ENCODE measurements at places on chromosomes 7 and 10.

DNA sequence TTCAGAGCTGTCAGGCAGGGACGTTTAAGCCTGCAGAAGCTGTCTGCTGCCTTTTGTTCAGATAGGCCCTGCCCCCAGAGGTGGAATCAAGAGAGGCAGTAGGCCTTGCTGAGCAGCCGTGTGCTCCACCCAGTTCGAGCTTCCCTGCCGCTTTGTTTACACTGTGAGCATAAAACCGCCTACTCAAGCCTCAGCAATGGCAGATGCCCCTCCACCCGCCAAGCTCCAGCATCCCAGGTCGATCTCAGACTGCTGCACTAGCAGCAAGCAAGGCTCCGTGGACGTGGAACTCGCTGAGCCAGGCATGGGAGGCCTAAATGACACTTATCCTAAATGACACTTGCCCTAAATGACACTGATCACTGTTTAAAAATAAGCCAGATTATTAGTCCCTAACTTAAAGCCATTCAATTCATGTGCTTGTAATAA lies 6.8 kb upstream of the ASB15 start:
- DNase-seq, result no peak

GRCh38 chr10:127959428-127959827 lies 52.5 kb downstream of the PTPRE start:
- DNase-seq, result no peak

- no peak for DNase-seq
Observed at GRCh38 chr7:50641442-50642405, 76.5 kb upstream of the DDC start.

DNA sequence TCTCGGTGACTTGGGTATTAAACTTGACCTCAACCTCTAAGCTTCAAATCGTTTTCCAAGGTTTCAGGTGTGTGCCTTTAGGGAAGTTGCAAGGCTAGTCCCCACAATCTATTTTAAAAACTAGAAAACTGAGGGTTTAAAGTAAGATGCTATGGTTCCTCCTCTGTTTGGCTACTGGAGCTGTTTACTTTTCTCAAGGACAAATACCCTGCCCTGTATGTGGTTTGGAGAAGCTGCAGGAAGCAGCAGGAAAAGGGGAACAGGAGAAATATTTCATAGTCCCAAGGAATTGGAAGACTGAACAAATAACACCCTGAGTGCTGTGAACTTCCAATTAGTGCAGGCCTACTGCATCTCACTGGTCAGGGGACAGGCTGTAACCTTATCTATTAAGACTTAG lies 135.9 kb downstream of the NRP1 start:
- DNase-seq, result no peak

- no peak for DNase-seq
Observed at GRCh38 chr10:75003891-75004290, 107.6 kb upstream of the SAMD8 start.

DNA sequence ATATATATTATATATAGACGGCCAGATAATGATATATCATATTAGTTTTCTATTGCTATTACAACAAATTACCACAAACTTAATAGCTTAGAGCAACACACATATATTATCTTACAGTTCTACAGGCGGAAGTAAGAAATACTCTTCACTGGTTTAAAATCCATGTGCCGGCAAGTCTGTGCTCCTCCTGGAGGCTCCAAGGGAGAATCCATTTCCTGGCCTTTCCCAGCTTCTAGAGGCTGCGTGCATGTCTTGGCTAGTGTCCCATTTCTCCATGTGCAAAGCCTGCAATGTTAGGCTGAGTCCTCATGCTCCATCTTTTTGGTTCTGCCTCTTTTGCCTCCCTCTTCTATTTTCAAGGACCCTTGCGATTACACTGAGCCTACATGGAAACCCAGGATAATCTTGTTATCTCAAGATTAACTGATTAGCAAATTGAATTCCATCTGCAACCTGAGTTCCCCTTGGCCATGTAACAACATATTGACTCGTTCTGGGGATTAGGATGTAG lies 23.9 kb upstream of the PNLIPRP3 start:
- peak; percentile 25 for DNase-seq

DNA sequence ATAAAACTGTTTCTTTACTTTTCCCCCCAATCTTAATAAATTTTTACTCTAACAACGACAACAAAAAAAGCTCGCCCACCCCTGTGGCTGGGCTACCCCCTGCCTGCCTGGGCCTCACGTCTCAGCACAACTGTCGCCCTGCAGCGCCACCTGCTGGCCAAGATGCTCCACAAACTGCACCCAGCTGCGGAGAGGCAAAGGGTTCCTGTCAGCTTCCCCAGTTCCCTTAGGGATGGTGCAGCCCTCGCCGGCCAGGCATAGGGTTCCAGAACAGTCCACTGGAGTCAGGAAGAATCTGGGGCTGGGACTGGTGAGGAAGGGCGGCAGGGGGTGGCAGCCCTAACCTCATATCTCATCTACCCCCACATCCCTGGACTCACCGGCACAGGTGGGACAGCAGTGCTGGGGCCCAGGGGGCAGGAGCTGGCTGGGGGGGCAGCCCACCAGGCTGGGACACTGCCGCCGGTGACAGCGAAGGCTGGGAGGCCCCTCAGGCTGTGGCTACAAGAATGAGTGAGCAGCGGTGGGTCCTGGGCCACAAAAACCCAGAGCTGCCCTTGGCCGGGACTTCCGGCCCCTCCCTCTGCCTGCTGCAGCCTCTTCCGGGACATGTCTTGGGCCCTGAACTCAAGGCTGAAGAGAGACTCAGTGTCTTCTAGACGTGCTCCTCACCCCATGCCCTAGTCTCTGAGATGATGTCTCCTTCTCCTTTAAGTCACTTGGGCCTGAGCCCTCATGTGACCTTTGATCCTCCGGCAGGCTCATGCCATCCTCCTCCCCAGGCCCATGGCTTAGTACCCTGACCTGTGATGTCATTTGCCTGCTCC lies 21.2 kb downstream of the ATP6V1F start:
- no peak for DNase-seq

- no peak for DNase-seq
Observed at GRCh38 chr10:8114741-8115617, 60.5 kb downstream of the GATA3 start.

- DNase-seq, result no peak
Observed at GRCh38 chr10:101569323-101569621, 18.8 kb downstream of the POLL start.

DNA sequence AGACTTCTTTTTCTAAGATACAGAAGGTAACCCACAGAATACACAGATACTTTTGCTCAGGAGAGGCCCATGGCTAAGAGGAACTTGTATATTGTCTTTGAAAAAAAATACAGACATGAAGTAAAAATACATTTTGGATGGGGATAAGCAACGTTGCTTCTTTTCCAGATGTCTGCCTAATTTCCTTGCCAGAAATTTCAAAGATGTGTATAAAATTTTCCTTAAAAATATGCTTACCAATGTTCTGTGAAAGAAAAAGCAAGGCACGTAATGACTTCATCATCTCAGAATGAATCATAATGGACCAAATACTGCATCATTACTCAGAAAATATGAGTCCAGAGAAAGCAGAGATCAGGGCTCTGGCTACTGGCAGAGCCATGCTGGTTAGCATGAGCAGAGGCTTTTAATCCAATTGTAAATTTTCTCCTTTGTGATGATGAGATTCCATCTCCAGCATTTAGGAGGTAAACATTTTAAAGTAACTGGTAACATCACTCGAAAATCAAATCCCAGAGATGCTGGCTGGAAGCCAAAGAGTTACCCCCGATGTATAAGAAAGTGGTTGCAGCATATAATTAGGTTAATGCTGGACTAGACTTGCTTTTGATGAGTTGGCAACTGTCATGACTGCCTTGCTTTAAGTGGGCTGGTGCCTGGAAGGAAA lies 272.5 kb downstream of the SEMA3A start:
- no peak for DNase-seq

- no peak for DNase-seq
Observed at GRCh38 chr7:135772639-135773222, 24.1 kb upstream of the FAM180A start.

DNA sequence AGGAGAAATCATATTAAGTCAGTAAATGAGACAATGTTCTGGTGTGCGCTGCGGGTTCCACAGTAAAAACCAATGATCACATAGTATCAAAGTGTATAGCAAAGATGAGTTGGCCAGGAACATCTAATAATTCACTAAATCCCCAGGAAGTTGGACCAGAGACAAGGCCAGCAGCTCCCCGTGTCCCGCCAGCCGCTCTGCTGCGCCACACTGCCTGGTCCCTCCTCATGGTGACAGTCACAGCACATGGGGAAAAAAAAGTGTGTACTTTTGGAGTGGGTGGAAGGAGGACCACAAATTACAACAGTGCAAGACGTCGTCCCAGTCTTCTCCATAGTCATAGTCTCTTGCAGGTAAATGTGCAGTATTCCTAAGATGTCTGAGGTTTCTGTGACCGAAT lies 239.0 kb upstream of the RNF32 start:
- no peak for DNase-seq

DNA sequence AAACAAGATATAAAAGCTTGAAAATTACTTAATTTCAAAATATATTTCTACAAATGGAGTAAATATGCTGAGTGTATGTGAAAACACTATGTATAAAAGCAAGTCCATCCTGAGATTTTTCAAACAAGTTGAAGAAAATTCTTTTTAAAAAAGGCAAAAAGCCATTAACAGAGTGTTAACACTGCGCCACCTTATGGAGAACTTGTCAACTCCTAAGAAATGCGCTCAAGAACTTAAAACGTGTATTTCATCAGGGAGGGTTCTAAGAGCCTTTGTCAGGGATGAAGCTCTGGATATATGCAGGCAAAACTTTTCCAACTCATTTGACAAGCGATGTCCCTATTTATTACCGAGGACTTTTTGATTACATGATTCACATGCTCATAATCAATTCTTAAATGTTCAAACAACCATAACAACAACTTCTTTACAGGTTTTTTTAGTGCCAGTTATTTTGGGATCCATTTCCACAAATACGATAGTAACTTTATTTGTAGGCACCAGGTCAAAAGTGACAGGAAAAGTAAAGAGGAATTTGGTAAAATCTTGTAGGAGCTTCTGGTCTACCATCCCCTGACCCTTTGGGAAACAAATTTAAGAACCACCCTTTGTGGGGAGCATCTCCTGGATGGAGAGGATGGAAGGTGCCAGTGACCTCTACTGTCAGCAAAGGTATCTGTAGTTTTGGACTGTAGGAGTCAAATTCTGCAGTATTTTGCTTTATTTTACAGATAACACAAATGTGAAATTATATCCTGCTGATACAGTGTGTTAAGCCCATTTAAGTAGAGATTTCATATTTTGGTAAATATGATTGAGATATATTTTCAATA lies 23.2 kb downstream of the CALCR start:
- DNase-seq, result peak; percentile 36

GRCh38 chr7:43164757-43165156 lies 52.3 kb downstream of the HECW1 start:
- peak; percentile 68 for DNase-seq

GRCh38 chr7:150357771-150358427 lies 10.7 kb upstream of the REPIN1 start:
- no peak for DNase-seq
